Right cardiac atrium (tissue), 5 donors: ENCODE measurements at places on chromosomes 7 and 10. TPM values are rescaled to one million over a fixed set of nuclear protein-coding genes. Genes with fewer than 3 reads are reported as not detected.
A peak's percentile ranks its signal among the peaks of the same experiment; 100 is the strongest.

Gene PPP1R3A
- total RNA-seq = 79.5 TPM

Gene SFXN4
- total RNA-seq = 39.9 TPM

GRCh38 chr10:89683883-89684282 is 17.5 kb upstream of the KIF20B start:
- no peak for DNase-seq

GRCh38 chr7:98157761-98158160 is 51.1 kb downstream of the LMTK2 start:
- DNase-seq = no peak

- no peak for DNase-seq
These were observed 353.4 kb downstream of the TNS3 start for GRCh38 chr7:47228386-47229014.

DNA sequence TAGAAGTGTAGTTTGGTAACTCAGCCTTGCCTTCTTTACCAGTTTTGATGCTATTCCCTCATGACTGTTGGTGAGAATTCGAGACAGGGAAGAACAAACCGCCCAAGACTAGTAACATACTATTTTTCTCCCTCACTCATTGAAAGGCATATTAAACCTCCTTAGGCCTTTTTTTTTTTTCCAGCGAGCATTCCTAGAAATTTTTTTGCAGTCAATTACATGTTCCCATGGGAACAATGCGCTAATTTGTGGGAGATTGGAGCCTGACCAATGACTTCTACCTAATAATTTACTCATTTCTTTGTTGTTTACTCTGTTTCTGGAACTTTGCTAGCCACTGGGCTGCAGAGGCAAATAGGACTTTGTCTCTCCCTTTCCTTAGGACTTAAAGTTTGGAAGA is 6.0 kb downstream of the VPS50 start:
- no peak for DNase-seq

- DNase-seq = no peak
These were observed 46.0 kb downstream of the PRKAR2B start for GRCh38 chr7:107090457-107090856.

- no peak for DNase-seq
These were observed 903 bp upstream of the NT5C2 start for GRCh38 chr10:103193820-103194529.

DNA sequence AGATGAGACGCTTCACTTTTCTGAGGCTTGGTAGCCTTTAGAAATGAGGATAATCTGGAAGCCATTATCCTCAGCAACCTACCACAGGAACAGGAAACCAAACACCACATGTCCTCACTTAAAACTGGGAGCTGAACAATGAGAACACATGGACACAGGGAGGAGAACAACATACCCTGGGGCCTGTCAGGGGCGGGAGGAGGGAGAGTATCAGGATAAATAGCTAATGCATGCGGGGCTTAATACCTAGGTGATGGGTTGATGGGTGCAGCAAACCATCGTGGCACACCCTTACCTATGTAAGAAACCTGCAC is 48.9 kb downstream of the LRGUK start:
- DNase-seq = no peak

GRCh38 chr10:109027534-109028185 is 895.7 kb downstream of the XPNPEP1 start:
- DNase-seq = no peak

DNA sequence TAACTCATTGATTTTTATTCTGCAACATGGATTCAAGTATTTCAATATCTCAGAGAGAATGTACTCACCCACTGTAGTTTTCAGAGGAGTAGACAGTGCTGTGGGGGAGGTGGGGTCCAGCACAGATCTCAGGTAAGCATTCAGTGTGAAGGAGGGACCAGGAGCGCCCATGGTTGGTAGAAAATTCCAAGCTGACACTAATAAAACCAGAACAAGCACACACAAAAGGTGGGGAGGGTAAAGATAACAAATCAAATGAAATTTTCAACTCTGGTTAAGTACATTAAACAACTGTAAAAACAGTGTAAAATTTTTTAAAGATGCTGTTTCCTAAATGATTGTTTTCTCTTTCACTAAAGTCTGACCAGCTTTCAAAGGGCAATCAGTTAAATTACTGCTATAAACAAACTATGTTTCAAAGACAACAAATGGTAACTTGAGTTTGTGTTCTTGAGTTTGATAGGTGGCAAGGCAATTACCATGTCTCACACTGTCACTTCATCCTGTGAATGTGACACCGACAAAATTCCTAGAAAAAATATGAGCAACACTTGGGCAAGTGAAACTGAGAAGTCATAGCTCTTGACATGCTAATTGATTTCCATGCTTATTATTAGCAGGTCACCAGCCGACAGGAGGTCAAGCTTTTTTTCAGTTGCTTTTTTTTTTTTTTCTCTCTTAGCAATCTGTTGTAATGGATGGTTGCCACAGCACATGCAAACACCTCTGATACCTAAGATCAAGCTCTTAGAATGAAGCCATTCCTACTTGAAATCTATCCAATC is 205.8 kb upstream of the SLC26A5 start:
- no peak for DNase-seq

GRCh38 chr10:75180592-75180991 is 30.0 kb upstream of the VDAC2 start:
- DNase-seq = no peak

Gene DYDC2
- total RNA-seq = not detected

DNA sequence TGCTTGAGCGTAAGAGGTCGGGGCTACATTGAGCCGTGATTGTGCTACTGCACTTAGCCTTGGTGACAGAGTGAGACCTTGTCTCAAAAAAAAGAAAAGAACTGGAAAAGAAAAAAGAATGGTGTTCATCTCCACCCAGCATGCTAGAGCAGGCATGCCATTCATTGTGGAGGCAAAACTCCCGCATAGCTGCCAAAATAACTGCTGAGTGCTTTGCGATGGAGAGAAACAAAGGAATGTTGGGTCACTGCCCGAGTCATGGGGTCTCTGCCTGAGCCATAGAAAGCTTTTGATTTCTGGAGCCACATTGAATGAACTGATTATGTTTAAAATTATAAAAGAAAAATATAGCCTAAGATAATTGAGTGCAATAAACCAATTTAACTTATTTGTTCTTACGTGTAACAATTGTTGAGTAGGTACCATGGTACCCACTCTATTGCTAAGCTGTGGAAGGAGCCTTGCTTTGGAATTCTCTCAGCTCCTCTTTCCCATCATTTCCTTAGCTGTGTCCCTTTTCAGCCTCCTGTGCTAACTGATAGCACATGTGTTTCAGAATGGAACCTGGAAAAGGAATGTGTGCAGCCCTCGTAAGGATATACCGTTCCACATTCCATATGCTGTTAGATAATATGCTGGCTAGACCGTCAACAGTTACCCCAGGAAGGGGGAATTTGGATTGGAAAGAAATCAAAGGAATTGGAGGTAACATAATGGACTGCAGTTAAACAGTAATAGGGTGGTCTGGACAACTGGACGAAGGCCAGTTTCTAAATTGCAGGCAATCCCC is 99.0 kb downstream of the KIAA1217 start:
- peak; percentile 25 for DNase-seq

DNA sequence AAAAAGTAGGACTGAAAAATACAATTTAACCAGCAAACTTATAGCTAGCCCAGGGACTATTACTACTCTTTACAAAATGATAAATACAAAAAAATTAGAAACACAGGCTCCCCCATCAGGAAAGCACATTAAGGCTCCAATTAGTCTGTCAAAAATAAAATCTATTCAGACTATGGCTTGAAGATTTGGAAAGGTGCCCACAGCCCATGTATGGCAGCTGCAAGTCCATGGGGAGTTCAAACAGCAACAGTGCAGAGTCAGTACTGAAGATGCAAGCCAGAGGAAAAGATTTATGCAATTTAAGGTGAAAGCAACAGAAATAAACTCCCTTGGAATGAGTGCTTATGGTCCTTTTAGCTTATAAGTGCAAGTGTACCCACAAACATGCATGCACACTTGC is 29.7 kb downstream of the IMMP2L start:
- no peak for DNase-seq

GRCh38 chr7:1248916-1249581 is 16.4 kb downstream of the UNCX start:
- DNase-seq = no peak

Gene INHBA
- total RNA-seq = 66.4 TPM

GRCh38 chr7:144027974-144028373 is 20.8 kb upstream of the OR2A5 start:
- no peak for DNase-seq

Gene GPR37
- 0.09 TPM for total RNA-seq

- no peak for DNase-seq
These were observed 16.1 kb downstream of the PRF1 start for GRCh38 chr10:70586348-70586930.

Gene ZNF488
- total RNA-seq = not detected

DNA sequence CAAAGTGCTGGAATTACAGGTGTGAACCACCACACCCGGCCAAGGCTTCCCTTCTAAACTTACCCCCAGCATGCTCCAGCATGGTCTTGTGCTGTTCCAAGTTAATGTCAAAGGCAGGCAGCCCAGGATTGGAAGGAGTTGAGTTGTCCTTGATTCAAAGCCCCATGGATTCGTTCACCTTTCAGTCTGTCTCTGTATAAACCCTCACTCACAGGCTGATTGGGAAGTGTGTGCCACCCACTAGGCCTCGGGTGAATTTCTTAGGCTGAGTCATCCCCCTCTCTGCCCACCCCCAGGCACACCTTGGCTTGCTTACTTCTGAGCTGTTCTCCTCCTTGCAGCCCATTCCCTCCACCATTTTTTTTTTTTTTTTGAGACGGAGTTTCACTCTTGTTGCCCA is 13.3 kb upstream of the PRDX3 start:
- DNase-seq = no peak

DNA sequence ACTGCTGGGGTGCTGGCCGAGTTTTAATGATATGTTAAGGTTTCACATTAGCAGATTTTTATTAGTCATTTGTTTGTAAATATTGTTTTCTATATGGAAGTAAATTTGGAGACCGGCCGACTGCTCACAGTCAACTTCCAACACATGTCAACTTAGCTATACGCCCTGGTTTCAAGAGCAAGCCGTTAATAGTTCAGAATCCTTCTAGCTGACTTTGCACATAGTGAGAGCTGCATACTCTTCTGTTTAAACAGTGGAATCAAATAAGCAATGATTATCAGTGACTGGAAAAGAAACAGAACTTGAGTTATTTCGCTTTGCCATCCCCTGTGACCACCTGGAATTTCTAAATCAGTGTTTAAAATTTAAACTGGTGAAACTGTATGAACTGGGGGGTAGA is 109.9 kb downstream of the PFKFB3 start:
- no peak for DNase-seq

GRCh38 chr7:151071032-151071866 is 9.4 kb downstream of the FASTK start:
- no peak for DNase-seq

GRCh38 chr7:15515252-15515651 is 46.6 kb downstream of the AGMO start:
- no peak for DNase-seq

DNA sequence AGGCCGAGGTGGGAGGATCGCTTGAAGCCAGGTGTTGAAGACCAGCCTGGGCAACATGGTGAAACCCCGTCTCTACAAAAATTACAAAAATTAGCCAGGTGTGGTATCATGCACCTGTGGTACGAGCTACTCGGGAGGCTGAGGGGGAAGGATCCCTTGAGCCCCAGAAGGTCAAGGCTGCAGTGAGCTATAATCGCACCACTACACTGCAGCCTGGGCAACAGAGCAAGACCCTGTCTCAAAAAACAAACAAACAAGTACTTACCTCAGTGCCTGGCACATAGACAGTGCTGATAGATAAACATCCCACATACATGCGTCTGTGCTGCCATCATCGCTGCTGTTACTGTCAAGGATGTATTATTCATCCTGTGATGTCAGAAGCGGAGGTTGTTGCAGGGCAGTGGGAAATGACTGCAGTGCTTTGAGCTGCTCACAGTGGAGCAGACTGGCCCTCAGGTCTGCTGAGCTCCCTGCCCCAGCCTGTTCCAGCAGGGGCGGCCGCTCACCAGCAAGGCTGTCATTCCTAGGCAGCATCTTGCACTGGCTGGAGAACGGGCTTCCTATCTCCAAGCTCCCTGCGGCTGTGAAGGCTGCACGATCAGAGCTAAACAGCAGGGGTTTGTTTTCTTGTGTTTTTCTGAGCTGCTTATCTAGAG is 18.6 kb downstream of the FOXK1 start:
- DNase-seq = peak; percentile 24

Gene AKR1C2
- 201 TPM for total RNA-seq

DNA sequence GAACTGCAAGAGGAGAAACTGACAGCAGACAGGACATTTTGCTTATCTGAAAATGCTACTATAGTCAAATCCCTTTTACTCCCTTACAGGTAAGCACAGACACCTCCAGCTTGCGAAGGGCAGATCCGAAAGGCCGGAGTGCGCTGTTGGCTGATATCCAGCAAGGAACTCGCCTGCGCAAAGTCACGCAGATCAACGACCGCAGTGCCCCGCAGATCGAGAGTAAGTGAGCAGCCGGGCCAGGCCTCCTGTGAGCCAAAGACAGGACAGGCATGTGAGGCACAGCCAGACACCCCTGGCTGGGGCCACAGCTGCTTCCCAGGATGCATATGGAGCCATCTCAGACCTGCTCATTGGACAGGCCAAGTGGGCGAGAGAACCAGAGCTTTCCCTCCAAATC is 69.4 kb downstream of the WIPF3 start:
- no peak for DNase-seq

- no peak for DNase-seq
These were observed 307.5 kb downstream of the CNTNAP2 start for GRCh38 chr7:146424084-146424483.

Gene VPS37D
- 1.6 TPM for total RNA-seq

DNA sequence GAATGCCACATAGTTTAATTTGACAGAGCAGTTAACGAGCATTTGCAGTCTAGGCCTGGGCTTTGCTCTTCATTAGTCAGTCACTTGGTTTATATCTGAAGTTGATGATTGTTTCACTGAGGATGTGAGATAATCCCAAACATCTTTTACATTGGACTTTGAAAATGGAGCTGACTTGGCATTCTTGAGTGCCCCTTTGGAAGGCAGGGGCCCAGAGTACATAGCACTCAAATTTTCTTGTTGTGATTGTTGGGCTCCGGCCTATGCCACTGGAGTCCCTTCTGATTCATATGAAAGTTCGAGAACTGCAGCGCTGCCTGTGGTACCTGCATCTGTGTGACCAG is 21.9 kb downstream of the DNAJB6 start:
- no peak for DNase-seq

- DNase-seq = no peak
These were observed 1.5 kb downstream of the TAS2R41 start for GRCh38 chr7:143479055-143479766.

DNA sequence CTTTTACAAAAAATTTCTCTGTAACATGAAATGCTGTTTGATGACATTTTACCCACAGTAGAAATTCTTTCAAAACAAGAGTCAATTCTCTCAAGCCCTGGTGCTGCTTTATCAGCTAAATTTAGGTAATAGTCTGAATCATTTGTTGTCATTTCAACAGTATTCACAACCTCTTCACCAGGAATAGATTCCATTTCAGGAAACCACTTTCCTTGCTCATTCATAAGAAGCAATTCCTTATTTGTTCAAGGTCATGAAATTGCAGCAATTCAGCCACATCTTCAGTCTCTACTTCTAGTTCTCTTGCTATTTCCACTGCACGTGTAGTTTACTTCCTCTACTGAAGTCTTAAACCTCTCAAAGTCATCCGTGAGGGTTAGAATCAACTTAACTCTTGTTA is 14.1 kb downstream of the STAG3 start:
- no peak for DNase-seq

Gene AOAH
- total RNA-seq = 3.1 TPM

Gene CDNF
- 2.6 TPM for total RNA-seq

GRCh38 chr7:6160191-6160623 is 112.2 kb downstream of the CYTH3 start:
- peak; percentile 88 for DNase-seq
